ENCODE measurements at places on chromosomes 13 and 19.

DNA sequence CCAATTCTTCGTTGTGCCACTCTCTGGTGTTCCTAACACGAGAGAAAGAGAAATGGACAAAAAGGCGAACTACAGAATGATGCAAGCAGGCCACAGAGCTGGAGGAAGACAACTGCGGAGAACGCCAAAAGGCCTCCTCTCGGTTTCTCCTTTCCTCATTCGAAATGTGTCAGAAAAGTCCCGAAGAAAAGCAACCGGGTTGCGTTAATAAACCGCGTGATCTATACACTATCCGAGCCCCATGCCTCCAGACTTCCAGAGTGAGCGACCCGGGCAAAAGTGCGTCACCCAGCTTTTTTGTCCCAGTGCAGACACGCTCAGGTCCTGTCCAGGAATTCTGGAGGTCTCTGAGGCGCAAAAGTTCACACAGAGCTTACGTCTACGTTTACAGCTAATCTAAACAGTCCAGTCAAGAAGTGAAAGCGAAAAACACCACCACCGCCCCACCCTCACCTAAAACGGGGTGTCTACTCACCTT is 413 bp downstream of the N4BP2L2 start:
- no peak for DNase-seq

DNA sequence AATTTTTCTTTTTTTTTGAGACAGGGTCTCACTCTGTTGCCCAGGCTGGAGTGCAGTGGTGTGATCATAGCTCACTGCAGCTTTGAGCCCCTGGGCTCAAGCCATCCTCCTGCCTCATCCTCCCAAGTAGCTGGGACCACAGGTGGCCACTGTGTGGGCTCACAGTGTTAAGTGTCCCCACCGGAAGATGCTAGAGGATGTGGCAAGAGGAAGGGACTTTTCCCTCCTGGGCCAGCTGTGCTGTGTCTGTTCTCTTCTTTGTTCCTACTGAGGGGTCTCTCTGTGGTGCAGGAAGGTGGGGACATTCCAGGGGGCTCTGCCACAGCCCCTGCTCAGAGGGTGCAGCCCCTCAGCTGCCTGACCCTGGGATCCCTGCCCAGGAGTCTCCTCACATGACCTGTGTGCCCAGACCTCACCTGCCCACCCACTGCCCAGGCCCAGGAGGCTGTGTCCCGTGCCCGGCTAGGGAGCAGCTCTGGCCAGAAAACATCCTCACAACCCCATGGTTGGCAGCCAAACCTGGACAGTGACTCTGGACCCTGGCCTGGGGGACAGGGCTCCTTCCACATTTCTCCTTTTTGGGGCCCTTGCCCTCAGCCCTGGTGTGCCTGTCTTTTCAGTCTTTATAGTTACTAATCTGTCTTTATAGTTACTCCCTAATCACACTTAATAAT is 14.4 kb upstream of the ANKRD10 start:
- DNase-seq: no peak

DNA sequence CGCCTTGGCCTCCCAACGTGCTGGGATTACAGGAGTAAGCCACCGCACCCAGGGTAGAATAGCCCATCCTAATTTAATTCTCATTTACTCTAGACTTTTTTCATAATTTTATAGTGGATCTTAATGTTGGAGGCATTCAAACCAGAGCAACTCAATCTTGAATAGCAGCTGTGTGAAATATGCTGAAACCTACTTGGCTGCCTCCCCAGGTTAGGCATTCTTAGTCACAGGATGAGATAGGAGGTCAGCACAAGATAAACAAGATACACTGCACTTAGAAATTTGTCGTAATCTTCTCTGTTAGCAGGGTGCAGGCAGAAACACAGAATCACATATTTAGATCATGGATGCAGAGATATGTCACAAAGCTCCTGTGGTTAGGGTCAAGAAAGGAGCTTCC is 2.7 kb upstream of the ZNF43 start:
- DNase-seq: no peak

- no peak for DNase-seq
These were observed 376.1 kb downstream of the DLEU7 start for GRCh38 chr13:50467156-50468110.

GRCh38 chr13:29954082-29955028 is 103.9 kb upstream of the UBL3 start:
- DNase-seq: peak; percentile 33

- no peak for DNase-seq
These were observed 113.8 kb downstream of the IRS2 start for GRCh38 chr13:109672545-109672944.

DNA sequence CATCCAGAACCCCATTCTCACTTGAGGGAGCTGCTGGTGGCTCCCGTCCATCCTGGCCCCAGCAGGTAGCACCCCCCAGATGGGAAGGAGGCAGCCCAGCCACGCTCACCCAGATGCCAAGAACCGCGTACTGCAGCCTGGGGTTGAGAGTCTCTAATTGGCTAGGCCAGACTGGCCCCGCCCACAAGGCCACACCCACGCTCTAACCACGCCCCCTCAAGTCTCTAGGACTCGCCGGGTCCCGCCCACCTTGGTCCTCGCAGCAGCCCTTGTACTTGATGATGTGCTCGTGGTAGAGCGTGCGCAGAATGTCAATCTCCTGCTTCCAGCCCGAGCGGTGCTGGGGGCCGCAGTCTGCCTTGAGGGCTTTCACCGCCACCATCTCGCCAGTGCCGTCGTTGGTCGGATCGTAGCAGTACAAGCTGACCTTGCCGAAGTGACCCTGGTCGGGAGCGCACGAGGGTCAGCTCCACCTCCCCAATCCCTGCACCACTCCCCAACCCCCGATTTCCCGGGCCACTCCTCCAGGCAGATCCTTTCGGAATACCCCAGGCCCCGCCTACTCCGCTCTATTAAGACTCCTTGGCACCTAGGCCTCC is 14.5 kb upstream of the ICAM3 start:
- no peak for DNase-seq
